ENCODE measurements at places on chromosomes 4 and X.

- no peak for DNase-seq
These were observed 13.7 kb downstream of the NEIL3 start for GRCh38 chr4:177323416-177323815.

- no peak for DNase-seq
These were observed 16.4 kb downstream of the TASL start for GRCh38 chrX:30561191-30561590.

GRCh38 chrX:102745857-102746584 lies 25.5 kb downstream of the GPRASP3 start:
- peak; percentile 11 for DNase-seq

DNA sequence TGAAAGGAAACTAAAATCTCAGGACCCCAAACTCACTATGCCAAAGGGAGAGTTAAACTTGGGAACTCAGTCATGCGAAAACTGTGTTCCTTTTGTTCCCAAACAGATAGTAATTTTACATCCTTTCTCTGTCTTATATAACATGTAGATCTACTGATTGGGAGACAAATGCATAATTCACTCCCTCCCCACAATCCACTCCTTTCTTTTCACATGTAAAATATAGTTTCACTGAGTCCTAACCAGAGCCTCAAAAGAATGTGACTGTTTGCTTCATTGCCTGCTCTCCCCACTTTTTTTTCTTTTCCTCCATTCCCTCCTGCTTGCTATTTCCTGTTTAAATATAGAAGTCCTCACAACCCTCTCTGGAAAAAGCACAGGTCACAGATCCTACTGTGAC lies 699.3 kb upstream of the ADGRL3 start:
- DNase-seq: no peak

GRCh38 chrX:44223150-44223549 lies 120.3 kb downstream of the EFHC2 start:
- DNase-seq: peak; percentile 21

- DNase-seq: peak; percentile 42
These were observed 12.1 kb downstream of the PPARGC1A start for GRCh38 chr4:23877758-23878229.

DNA sequence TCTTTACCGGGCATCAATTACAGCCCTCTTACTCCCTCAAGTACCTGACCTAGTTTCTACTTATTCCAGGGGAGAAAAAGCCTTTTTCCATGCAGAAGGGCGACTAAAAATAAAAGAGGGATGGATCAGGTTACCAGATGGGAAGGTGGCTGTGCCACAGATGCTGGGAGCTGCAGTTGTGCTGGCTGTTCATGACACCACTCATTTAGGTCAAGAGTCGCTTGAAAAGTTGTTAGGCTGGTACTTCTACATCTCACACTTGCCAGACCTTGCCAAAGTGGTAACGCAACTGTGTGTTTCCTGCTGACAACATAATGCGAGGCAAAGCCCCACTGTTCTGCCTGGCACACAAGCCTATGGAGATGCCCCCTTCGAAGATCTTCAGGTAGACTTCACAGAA lies 148.4 kb upstream of the FGF16 start:
- DNase-seq: no peak

DNA sequence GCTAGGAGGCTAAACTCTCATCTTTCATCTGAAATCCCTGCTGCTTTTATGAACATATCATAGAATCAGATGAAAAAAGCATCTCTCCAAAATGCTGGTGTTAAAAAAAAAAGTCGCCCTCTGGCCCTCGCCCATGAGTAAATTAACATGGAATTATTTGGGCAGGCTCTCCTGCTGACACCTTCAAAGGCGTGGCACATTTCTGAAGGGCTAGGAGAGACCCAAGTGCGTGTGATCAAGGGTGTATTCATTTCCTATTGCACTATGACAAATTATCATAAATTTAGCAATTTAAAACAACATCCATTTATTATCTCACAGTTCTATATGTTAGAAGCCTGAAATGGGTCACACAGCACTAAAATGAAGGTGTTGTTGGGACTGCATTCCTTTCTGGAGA lies 5.1 kb downstream of the ANXA3 start:
- DNase-seq: no peak
